ENCODE measurements at places on chromosomes 4 and X. TPM values are rescaled to one million over a fixed set of nuclear protein-coding genes. Genes with fewer than 3 reads are reported as not detected.
A peak's percentile ranks its signal among the peaks of the same experiment; 100 is the strongest.

- no peaks in the 10 kb centered on the region for H3K4me1 ChIP-seq
- peaks cover 34% of the 10 kb centered on the region for H3K36me3 ChIP-seq
- no peak overlapping the region for H3K4me3 ChIP-seq
- H3K27ac ChIP-seq, result no peak overlapping the region
- peak; percentile 63 for DNase-seq
Observed at GRCh38 chr4:17636696-17637622, 22.5 kb downstream of the MED28 start.

DNA sequence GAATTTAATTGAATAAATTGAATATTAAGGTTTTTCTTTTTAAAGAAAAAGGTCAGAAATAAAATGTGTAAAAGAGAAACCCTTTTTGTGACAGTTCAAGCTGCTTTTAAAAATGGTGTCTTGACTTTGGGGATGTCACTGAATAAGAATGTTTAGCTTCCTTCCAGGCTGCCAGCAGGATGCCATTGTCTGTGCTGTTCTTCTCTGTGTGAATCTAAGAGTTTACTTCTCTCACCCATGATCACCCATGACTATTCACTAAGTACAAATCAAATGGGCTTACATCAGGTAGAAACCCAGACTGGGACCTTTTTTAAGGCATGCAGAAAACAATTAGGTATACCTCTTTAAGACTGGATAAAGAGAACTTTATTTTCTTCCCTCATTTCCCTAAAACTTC lies 115.3 kb downstream of the DACH2 start:
- H3K36me3 ChIP-seq, result no peaks in the 10 kb centered on the region
- no peak overlapping the region for H3K4me3 ChIP-seq

GRCh38 chrX:9342561-9343051 lies 122.3 kb upstream of the TBL1X start:
- H3K4me3 ChIP-seq, result no peak overlapping the region
- peak; percentile 80 for DNase-seq
- H3K27me3 ChIP-seq, result no peaks in the 10 kb centered on the region
- H3K36me3 ChIP-seq, result no peaks in the 10 kb centered on the region
- H3K27ac ChIP-seq, result no peak overlapping the region

DNA sequence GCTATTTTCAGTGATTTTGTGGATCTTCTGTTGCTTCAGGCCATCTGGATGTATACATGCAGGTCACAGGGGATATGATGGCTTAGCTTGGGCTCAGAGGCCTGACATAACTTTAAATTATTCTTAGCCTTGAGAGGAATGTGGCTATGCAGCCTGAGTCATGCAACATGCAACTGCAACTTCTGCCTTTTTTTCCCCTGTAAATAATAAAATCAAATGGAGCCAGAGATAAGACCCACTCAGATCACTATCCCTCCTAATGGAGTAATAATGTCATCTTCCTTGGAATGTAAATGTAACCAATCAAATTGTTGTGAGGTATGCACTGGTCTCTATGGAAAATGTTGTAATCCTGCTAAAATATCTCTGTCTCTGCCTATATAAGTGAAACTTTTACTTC lies 54.9 kb downstream of the MAGEB17 start:
- no peak overlapping the region for H3K4me3 ChIP-seq
- DNase-seq, result no peak
- H3K4me1 ChIP-seq, result no peaks in the 10 kb centered on the region
- H3K27ac ChIP-seq, result no peak overlapping the region

DNA sequence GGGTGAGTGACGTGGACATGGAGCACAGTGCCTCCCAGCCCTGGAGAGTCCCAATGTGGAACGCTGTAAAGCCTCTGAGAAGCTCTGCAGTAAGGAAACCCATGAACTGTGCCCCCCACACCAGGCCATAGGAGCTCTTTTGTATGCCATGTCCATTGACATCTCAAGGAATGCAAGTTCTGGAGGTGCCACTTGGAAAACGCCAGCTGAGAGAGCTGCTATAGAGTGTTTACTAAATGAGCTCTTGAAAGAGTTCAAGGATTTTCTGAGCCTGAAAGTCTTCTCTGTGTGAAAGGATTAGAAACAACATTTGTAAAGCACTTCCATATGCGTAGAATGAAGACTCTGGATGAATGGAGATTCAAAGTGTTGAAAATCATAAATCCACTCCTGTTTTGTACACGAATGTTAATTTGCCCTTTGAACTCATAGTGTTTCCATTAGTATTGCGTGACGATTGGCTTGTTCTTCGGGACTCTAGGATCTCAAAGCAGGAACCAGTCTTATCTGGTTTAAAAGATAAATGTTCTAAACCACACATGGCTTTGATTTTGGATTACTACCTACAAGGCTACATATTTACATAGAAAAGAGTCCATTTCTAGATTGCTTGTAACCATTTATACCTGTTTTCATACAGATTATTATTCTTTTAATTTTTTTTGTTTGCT lies 41.8 kb upstream of the STOX2 start:
- no peak for DNase-seq
- no peaks in the 10 kb centered on the region for H3K27me3 ChIP-seq

GRCh38 chr4:180314972-180315371 lies 1928.2 kb upstream of the TENM3 start:
- H3K4me3 ChIP-seq, result no peak overlapping the region
- no peaks in the 10 kb centered on the region for H3K27me3 ChIP-seq
- no peak overlapping the region for H3K27ac ChIP-seq
- no peaks in the 10 kb centered on the region for H3K36me3 ChIP-seq
- H3K4me1 ChIP-seq, result no peaks in the 10 kb centered on the region

- H3K27ac ChIP-seq, result no peak overlapping the region
- no peaks in the 10 kb centered on the region for H3K4me1 ChIP-seq
- no peak overlapping the region for H3K4me3 ChIP-seq
- DNase-seq, result no peak
- H3K27me3 ChIP-seq, result no peaks in the 10 kb centered on the region
Observed at GRCh38 chr4:96767815-96768480, 928.1 kb downstream of the PDHA2 start.

- H3K27ac ChIP-seq, result no peak overlapping the region
- no peaks in the 10 kb centered on the region for H3K27me3 ChIP-seq
- no peak for DNase-seq
- no peaks in the 10 kb centered on the region for H3K36me3 ChIP-seq
Observed at GRCh38 chr4:95304898-95305297, 243.9 kb downstream of the UNC5C start.

- peaks cover 6% of the 10 kb centered on the region for H3K27me3 ChIP-seq
- H3K27ac ChIP-seq, result no peak overlapping the region
- H3K4me3 ChIP-seq, result no peak overlapping the region
Observed at GRCh38 chrX:12685541-12685940, 105.7 kb upstream of the PRPS2 start.

- no peaks in the 10 kb centered on the region for H3K27me3 ChIP-seq
- H3K4me3 ChIP-seq, result no peak overlapping the region
- no peaks in the 10 kb centered on the region for H3K36me3 ChIP-seq
- DNase-seq, result no peak
- no peaks in the 10 kb centered on the region for H3K4me1 ChIP-seq
- no peak overlapping the region for H3K27ac ChIP-seq
Observed at GRCh38 chr4:123528501-123529277, 132.1 kb downstream of the SPRY1 start.

GRCh38 chrX:142095651-142096245 lies 109.3 kb downstream of the MAGEC2 start:
- H3K27ac ChIP-seq, result no peak overlapping the region
- DNase-seq, result no peak

DNA sequence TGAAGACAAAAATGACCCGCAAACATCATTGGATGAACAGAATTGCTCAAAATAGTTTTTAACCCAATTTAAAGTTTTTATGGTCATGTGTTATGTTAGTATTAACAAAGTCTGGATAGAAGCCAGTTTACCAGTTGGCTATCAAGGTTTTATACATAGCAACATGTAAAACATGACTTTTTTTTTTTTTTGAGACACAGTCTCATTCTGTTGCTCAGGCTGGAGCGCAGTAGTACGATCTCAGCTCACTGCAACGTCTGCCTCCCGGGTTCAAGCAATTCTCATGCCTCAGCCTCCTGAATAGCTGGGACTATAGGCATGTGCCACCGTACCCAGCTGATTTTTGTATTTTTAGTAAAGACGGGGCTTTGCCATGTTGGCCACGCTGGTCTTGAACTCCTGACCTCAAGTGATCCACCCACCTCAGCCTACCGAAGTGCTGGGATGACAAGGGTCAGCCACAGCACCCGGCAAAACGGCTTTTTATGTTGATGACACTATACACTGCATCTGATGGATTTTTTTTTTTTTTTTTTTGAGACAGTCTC lies 3.4 kb downstream of the SAT1 start:
- H3K27ac ChIP-seq, result peak overlapping the region; percentile 17
- peak overlapping the region; percentile 99 for H3K4me3 ChIP-seq
- H3K27me3 ChIP-seq, result no peaks in the 10 kb centered on the region
- H3K36me3 ChIP-seq, result peaks cover 17% of the 10 kb centered on the region
- no peak for DNase-seq

DNA sequence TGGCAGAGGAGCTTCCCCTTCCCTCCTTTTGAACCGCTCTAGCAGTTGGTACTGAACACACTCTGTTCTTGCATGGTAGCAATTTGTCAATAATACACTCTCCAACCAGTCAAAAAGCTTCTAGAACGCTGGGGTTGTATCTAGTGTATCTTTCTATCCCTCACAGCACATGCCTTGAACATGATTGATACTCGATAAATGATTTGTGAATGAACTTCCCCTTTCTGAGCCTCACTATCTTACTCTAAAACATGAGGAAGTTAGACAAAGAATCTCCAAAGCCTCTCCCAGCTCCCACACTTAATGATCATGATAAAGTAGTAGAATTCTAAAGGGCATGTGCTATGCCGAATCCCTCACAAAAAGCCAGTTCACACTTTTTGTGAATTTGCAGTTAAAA lies 64.4 kb downstream of the DLG3 start:
- no peaks in the 10 kb centered on the region for H3K4me1 ChIP-seq
- no peak overlapping the region for H3K27ac ChIP-seq
- H3K4me3 ChIP-seq, result no peak overlapping the region
- H3K27me3 ChIP-seq, result no peaks in the 10 kb centered on the region

DNA sequence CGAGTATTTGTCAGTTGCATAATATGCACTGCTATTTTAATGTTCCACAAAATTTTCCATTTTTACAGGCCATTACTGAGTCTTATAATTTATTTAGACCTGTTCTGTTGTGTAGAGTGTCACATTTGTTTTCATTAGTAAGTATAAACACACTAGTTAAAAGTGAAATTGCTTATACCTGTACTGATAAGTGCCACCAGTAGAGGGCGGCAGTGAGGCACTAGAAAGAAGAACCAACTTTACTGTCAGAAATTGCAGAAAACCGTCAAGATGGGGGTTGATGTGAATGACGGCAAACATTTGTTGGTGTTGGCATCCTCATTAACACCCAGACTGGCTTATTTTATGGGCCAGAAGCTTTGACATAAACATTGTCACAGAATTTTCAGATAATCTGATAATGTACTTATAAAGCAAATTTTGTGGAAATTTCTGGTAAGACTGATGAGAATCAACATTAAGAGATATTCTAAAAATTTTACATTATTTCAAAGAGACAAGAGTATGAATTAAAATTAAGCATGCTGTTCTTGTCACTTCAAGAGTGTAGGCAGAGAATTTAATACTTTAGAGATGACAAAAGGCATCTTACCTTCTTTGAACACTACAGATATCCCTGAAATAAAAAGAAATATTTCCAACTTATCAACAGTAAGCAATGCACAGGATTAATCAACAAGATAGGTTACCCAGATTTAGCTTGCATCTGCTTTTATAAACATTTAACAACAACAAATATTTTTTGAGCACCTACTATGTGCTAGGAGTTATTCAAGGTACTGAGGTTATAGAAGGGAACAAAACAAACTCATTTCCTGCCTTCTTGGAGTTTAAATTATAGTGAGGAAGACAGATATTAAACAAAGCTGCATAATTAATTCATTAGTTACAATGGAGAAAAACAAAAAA lies 24.9 kb downstream of the ALPK1 start:
- no peaks in the 10 kb centered on the region for H3K27me3 ChIP-seq
- no peak overlapping the region for H3K4me3 ChIP-seq
- peaks cover 12% of the 10 kb centered on the region for H3K4me1 ChIP-seq
- peaks cover 40% of the 10 kb centered on the region for H3K36me3 ChIP-seq
- no peak overlapping the region for H3K27ac ChIP-seq

GRCh38 chr4:121690001-121690400 lies 6.8 kb downstream of the ANXA5 start:
- H3K27ac ChIP-seq, result peak overlapping the region; percentile 77
- H3K4me3 ChIP-seq, result no peak overlapping the region
- peaks cover 28% of the 10 kb centered on the region for H3K4me1 ChIP-seq
- peaks cover 89% of the 10 kb centered on the region for H3K36me3 ChIP-seq

NSG1 gene
- 0.10 TPM for polyA plus RNA-seq
